Hepatic stellate cell (primary cell): ENCODE measurements at places on chromosomes 2 and 18.

- no peak for DNase-seq
Observed at GRCh38 chr2:727071-727470, 49.9 kb upstream of the TMEM18 start.

DNA sequence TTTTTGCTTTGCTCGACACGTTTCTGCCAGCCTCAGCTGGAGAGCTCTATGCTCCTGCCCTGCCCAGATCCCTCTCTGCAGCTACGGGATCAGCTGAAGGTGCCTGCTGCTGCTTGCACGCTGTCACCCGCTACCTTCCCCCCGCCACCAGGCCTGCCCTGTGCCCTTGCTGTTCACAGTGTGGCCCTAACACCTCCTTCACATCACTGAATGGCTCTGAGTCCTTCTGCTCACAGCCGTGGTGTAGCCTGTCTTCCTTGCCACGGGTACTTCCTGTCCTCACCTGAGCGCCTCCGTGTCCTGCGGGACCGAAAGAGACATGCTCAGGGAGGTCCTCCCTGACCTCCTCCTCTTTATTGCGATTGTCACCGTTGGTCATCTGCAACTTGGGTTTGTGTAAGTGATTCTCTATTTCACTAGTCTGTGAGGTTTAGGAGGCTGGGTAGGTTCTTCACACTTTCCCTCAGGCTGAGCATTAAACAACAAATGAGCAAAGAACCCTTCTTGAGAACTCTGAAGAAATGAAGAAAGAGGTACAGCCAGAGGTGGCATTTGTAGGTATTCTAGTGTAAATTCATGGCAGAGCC, 127.5 kb downstream of the NCK2 start:
- no peak for DNase-seq

GRCh38 chr18:62091487-62092120, 95.3 kb downstream of the PIGN start:
- no peak for DNase-seq

- DNase-seq, result no peak
Observed at GRCh38 chr2:177547122-177547521, 154.5 kb downstream of the AGPS start.

DNA sequence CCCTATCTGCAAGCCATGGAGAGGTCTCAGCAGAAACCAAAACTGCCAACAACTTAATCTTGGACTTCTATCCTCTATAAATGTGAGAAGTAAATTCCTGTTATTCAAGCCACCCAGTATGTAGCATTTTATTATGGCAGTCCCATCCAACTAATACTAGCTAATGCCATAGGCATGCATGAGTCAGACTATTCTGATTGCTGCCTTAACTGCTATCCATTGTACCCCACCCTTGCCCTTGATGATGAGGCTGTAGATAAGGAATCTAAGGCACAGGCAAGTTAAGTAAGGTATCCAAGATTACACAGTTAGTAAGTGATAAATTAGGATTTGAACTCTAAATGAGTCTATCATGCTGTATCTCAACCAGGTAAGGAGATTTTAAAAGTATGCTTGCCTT, 223.0 kb downstream of the UBE2E3 start:
- peak; percentile 30 for DNase-seq

GRCh38 chr2:113910967-113911678, 21.2 kb downstream of the ACTR3 start:
- no peak for DNase-seq

- no peak for DNase-seq
Observed at GRCh38 chr2:127408807-127409099, 9.5 kb upstream of the PROC start.

DNA sequence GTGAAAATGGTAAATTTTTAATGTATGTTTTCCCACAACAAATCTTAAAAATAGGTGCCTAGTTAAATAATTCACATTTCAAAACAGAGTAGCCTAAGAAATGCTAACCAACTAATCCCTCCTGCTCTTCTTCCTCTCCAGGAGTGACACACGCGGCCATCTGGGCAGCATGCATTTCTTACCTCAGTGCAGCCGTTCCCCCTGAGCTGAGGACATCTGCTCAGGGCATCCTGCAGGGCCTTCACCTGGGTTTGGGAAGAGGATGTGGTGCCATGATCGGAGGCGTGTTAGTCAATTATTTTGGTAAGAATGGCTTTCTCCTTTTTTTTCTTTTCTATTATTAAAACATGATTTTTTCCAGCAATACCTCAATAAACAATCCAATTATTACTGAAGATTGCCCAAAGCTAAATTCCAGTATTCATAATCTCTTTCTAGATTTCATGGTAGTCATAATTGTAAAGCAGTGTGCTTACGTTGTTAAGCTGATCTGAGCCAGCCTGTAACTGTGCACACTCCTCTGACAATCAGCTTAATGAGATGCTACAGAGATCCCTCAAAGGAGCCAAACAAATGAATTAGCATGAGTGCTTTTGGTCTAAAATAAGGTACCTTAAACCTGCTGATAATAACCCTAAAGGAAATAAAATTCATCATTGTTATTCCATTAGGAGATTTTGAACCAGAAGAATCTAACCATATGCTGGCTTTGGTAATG, 45.8 kb downstream of the NEMP2 start:
- no peak for DNase-seq

- DNase-seq, result peak; percentile 90
Observed at GRCh38 chr2:105789745-105790460, 45.2 kb downstream of the NCK2 start.

DNA sequence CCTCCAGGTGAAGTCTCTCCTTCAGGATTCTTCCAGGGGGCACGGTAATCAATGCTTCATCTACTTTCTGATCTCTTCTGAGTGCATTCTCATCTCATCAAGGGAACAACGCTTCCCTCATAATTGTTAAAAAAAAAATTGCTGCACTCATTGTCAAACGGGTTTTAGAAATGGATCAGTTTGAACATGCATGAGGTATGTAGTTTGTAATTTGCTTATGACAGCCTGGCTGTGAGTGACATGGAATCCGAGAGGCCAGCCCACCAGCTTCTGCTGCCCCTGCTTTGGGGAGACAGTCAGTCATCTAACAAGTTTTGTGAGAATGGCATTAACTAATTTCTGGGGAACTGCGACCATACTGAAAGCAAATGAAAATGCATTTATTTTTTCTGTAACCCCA, 791.9 kb upstream of the SOX11 start:
- DNase-seq, result no peak

DNA sequence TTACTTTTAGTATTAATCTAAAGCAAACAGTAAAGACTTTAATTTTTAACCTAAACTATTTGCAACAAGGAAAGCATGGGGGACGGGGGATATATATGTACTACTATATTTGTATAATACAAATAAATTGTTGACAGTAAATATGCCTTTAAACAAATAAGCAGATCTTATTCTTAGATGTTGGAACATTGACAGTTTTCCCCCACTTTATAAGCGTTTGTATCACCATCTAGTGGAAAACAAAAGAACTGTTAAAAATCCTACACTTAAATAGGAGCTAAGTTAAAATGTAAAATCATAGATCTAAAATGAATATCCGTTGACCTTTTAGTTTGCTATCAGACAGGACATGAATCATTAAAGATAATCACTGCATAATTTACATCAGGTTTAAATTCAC, 50.0 kb downstream of the RBBP8 start:
- peak; percentile 14 for DNase-seq

DNA sequence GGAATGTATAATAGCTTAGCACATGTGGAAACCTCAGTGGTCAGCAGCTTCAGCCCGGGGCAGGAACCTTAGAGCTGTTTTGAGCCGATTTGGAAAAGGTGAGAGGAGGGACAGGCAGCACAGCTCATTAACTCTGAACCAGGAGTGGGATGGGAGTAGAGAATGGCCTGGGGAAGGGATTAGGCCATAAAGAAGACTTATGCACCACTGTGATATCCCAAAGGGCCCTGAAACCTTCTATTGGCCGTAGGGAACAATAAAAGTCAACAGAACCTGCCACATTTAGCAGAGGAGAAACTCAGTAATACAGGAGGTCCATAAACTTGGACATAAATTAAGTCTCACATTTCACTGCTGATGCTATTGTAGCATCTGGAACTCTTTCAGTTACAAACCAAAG, 124.2 kb upstream of the REV1 start:
- DNase-seq, result no peak

- DNase-seq, result no peak
Observed at GRCh38 chr2:34899079-34899478, 1300.0 kb upstream of the FAM98A start.

DNA sequence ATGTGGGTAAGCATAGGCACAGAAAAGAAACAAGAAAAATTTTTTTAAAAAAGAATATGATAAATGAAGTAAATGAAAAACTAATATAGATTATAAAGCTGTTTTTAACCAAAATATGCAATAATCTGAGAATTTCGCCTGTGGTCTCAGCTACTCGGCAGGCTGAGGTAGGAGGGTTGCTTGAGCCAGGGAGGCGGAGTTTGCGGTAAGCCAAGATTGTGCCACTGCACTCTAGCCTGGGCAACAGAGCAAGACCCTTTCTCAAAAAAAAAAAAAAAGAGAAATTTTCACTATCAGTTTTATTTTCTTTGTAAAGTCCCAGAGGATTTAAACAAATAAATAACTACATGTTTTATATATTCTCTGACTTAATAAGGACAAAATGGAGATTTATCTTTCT, 47.3 kb downstream of the DHX57 start:
- no peak for DNase-seq

GRCh38 chr2:161871113-161871512, 202.9 kb downstream of the DPP4 start:
- DNase-seq, result no peak

- no peak for DNase-seq
Observed at GRCh38 chr18:71665131-71665530, 879.0 kb downstream of the CBLN2 start.

- DNase-seq, result no peak
Observed at GRCh38 chr2:234373060-234373459, 123.8 kb downstream of the ARL4C start.

DNA sequence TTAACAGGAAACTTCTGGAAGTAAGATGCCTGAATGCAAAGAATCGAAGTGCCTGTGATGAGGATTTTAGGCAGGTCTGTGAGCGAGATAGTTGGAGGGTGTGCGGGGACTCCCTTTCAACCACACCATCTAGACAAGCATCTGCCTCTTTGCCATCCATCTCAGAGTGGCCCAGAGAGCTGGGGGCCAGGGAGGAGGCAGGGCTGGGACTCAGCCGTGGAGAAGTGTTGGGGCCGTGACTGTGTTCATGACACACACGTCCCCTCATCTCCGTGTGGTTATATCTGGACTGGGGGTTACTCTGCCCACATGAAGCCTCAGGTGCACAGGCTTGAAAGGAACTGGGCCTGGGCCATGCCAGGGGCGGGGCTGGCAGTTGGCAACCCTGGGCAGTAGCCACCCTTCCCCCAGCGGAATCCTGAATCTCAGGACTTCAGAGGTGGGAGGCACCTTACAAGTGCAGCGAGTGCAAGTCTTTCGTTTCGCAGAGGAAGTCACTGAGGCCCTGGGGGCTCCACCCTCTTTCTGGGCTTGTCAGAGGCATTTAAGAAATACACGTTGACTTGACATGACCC, 112.5 kb downstream of the SLC4A3 start:
- no peak for DNase-seq

GRCh38 chr2:155176345-155176744, 477.9 kb downstream of the KCNJ3 start:
- no peak for DNase-seq

GRCh38 chr18:45863469-45863868, 38.0 kb downstream of the SIGLEC15 start:
- no peak for DNase-seq

DNA sequence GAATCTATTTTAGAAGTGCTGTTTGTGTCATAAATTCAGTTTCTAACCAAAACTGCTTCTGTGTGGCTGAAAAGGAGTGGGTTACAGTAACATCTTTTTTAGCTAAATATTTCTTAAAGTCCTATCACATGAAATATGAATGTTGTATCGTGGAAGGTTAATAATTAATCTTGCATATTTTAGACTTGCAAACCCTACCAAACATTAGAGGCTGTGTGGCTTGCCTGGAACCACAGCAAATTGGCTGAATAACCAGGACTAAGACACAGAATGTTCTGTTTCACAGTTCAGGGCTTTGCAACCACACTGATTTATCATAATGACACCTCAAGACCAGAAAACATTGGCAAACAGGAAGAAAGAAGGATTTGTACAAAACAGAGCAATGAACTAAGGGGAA, 208.9 kb upstream of the CNTNAP5 start:
- DNase-seq, result no peak

DNA sequence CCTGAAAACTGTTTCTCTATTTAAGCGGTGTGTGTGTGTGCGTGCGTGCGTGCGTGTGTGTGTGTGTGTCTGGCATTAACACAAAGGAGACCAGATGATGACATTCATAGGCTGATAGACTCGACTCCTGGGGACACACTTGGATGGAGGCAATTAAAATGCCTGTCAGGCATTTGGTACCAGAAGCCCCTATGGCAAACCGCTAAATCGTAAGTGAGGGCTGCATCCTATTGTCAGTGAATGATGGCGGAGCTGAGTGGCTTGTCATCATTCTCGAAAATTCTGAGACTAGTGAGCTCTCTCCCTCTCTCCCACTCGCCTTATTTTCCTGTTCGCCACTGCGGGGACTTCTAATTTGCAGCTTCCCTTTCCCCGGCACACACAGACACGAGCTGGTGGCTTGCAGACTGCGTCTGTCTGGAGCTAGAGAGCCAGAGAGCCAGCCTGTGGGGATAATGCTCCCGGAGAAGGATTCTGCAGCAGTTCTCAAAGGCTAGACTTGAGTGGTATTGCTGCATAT, 155.4 kb downstream of the MAP2 start:
- no peak for DNase-seq

DNA sequence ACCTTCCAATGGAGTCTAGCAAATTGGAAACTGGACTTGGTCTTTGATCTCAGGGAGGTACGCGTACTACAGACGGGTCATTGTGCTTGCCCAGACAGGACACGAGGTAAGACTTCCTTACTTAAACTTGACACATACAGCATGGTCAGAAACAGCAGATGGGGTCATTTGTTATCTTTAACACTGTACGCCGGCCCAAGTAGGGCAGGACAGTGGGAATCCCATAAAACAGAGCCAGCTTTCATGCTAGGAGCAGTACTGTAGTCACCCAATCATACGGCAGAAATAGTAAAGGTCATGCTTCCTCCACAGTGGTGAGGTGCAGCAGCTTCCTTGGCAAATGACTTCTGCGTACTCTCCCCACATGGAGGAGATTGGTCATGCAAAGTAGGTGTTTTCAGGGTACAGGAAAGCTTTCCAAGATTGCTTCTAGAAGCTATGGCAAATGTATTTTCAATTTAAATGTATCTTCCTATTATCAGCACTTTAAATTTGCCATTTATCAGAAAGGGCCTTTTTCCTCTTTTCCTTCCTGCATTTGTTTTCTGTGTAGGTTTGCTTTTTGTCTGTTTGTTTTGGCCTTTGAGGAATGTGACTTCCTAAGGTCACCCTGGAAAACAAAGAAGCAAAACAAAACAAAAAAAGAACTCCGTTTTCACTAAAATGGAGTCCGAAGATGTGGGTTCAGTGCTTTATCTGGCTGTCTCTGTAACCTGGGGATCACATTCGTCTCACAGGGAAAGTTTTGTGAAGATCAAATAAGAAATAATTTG, 74.0 kb upstream of the DSG1 start:
- no peak for DNase-seq

GRCh38 chr18:9319333-9319732, 15.2 kb upstream of the TWSG1 start:
- DNase-seq, result no peak

GRCh38 chr2:160970052-160970965, 189.9 kb upstream of the TANK start:
- DNase-seq, result peak; percentile 46

GRCh38 chr2:240918258-240919091, 12.3 kb downstream of the CROCC2 start:
- DNase-seq, result no peak
